ENCODE measurements at places on chromosomes 1 and 21.

GRCh38 chr21:45067462-45068285 lies 6.7 kb upstream of the ADARB1 start:
- no peak for DNase-seq

- no peak for DNase-seq
Measured at GRCh38 chr1:116001739-116002487, 25.6 kb downstream of the SLC22A15 start.

DNA sequence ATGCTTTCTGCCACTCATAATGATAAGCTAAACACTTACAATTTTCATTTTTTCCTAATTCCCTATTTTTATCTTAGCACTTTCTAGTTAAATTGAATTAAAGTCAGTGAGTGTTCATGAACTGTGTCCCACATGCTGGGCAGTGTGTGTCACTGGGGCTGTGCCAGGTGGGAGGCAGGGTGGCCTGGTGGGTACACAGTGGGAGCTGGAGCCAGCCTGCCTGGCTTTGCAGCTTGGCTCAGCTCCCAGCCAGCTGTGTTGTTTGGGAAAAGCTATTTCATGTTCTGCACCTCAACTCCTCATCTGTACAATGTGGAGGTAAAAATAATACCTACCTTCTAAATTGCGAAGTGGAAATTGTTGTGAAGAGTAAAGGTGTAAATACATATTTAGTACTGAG lies 238.4 kb downstream of the PLA2G4A start:
- DNase-seq: no peak

- peak; percentile 39 for DNase-seq
Measured at GRCh38 chr1:231866392-231867331, 240.1 kb downstream of the DISC1 start.

GRCh38 chr1:62355095-62355494 lies 35.9 kb upstream of the KANK4 start:
- DNase-seq: no peak

GRCh38 chr1:1537626-1538250 lies 2.7 kb downstream of the TMEM240 start:
- no peak for DNase-seq

DNA sequence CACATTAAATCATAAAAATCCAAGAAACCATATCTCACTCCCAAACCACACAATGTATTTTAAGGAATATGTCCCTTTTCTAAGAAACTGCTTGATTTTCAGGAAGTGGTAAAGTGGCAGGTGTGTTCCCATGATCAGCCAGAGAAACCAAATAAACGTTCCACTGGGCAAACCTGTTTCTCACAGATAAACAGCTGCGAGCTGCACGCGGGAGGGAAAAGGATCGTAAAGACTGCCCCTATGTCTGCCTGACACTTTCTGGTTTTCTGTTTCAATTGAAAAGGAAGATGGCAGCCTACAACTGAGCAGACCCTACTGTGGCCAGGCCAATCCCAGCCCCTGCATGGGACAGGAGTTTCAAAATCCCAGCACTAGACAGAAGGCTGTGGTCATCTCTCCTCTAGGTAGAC lies 36.6 kb downstream of the HIVEP3 start:
- DNase-seq: no peak
